ENCODE measurements at places on chromosomes 4 and X.

DNA sequence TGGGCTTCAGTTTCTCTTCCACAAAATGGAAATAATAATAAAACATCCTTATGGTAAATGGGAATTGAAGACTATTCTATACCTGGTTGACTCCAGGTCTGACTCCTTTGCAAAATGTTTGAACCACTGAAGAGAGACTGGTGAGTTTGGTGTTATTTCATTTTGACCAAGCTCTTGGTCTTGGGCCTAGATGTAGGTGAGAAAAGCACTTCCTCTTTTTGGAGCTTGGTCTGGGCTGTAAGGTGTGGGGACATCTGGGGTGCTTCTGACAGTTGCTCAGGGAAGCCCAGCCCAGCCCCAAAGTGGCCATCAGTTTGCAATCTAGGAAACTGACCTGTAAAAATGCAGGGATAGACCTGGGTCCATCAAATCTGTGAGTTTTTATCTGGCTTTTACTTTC is 26.8 kb upstream of the SOD3 start:
- no peak for DNase-seq

- DNase-seq = no peak
Measured at GRCh38 chr4:78737035-78737434, 39.1 kb upstream of the BMP2K start.

DNA sequence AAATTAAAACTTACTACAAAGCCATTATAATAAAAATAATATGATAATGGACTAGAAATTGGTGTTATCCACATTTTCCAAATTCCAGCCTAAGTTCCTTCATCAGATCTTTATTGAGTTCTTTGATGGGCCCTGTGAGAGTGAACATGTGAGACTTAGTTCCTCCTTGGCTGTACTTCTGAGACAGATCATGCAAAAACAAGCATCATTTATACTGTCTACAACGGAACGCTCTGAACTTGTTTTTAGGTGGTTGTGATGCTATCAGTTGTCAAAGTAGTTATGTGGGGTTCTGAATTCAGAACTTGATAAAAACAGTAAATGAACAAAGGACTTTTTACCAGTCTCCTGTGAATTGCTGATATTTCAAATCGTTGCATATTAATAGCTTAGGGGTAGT is 48.9 kb downstream of the JADE3 start:
- DNase-seq = no peak

- DNase-seq = no peak
Measured at GRCh38 chr4:152038238-152038637, 277.4 kb upstream of the GATB start.

- no peak for DNase-seq
Measured at GRCh38 chr4:141705048-141705746, 68.8 kb downstream of the IL15 start.
